ENCODE measurements at places on chromosomes 6 and 20. TPM values are rescaled to one million over a fixed set of nuclear protein-coding genes. Genes with fewer than 3 reads are reported as not detected.

DNA sequence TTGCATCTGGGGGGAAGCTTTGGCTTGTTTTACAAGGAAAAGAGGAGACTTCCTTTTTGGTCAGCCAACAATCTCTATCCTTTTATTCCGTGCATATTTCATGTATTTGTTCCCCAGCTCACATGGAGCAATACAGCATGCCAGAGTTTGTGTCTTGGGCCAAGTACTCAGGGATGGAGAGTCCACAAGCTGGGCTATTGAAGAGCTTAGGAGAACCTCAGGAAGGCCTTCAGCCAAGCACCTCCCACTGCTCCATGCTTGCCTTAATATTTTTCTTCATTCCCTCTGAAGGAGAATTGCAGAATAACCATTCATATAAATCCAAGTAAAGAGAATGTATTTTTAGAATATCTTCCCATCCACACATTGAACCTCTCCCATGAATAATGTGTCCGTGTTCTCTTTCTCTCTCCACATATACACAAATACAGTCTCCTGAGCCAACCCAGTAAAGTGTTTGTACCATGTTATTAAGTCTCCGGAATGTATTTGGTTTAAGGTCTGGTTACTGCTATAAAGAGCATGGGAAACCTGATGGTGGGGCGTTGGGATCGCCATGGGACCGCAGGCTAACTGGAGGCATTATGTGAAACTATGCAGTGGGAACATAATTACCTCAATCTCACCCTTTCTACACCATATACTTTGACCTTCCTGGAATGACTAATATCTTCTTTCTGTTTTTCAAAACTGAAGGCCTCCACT is 3.0 kb downstream of the LAMA4 start:
- peak; percentile 48 for DNase-seq

- DNase-seq = no peak
Observed at GRCh38 chr6:155349129-155349528, 34.8 kb upstream of the TFB1M start.

DNA sequence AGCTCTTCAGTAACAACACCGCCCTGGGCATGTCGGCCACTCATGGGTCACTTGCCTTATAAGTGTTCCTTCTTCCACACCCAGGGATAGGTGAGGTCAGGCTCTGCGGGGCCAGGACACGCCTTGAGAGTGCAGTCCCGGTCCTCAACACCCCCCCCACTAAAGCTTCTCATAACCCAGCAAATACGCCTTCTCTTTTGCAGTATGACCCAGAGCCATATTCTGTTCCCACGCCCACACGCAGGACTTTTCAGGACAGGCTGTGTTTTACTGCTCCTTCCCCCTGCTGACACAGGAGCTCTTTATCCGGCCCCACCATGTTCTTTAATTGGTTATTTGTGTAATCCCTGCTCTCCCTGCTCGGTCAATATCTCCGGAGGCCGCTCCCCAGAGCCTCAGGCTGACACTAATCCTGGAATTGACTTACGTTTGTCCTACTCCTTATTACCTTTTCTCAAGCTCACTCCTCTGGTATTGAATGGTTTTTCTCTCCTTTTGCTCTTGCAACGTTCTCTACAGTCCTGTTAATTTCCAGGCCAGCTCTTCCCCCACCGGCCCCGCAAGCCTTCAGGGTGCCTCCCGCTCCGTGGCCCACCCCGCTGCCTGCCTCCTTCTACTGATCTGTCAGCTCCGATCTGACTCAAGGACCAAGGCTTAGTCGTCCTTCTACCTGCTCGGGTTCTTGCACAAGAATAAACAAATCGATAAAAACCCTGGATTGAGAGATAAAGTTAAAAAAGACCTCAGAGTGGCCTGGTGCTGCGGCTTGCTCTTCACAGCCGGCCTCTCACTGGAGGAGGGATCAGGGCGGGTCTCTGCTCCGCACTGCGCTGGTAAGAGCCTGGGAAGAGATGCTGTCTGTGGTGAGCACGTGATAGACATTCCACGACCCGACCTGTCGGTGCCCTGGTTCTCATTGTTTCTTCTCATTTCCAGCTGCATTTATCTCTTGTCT is 357.5 kb downstream of the ZFAND3 start:
- no peak for DNase-seq

DNA sequence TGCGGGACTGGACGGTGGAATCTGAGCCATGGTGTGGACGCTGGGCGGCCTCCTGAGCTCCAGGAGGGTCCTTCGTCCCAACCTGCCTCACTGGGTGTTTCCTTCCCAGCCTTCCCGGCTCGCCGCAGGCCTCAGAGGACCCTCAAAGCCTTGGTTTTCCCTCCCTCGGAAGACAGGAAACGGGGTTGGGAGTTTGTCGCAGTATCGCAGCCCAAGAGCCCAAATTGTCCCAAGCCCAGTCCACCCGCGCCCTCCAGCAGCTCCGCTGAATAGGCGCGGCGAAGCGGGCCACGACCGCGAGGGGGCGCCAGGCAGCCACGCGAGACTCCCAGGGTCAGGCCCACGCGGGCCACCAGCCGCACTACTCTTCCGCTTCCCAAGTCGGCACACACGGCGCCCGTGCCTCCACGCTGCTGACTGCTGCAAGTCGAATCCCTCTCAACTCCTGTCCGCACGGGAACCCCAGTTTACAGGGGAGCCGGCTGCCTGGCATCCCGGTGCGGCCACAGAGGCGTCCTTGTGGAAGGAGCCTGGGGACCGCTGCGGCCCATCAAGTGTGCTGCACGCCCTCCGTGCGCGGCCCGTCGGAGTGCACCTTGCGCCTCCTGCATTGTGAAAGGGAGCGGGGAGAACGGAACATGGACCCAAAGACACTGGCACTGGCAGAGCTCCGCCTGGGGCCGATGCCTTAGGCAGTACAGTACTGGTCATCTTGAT is 40.4 kb upstream of the HMGA1 start:
- DNase-seq = peak; percentile 85

DNA sequence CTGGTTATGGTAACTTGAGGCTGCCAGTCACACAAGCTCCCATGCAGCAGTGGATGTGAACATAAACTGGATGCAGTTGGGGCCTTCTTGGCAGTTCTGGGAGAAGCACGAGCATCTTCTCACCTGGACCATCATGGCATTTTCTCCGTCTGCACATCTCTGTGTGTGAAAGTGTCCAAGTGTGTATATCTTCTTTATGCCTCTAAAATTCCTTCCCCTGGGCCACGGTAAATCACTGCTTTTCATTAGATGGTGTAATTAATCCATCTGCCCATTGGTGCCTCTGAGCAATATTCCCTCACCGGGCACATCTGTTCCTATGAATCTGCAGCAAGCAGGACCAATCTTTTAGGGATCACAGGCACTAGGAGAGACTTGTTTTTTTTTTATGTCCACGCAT is 138.0 kb downstream of the MAP3K7 start:
- DNase-seq = no peak

DNA sequence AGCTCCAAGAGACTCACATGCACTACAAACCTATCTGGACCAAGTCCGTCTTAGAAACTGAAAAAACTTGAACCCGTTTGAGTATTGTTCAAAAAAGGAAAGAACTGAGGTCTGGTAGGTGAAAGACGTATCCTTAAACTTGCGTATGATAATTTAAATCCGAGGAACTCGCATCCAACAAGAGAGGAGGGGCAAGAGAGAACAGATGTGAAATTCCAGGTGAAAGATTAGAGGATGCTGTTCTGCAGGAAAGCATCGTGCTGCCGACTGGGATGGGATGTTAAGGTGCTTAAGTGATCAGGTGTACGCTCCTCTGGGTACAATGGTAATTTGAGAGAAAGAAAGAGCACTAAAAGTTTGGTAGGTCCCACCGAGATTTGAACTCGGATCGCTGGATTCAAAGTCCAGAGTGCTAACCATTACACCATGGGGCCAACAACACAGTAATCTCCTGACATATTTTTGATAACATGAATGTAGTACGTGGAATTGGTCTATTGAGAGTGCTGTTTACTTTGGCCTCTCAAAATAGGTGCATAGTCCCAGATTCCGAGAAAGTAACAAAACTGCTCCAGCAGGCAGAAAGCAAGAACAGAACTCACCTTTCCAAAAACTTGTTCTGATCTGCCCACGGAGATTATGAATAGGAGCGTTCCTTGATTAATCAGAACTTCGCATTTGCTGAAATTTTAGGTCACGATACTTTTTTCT is 53.5 kb upstream of the BTN3A2 start:
- DNase-seq = no peak

The MTCH1 gene
- 215 TPM for total RNA-seq

The WFDC11 gene
- total RNA-seq = not detected

The UNC93A gene
- not detected for total RNA-seq

- DNase-seq = no peak
Observed at GRCh38 chr20:19824861-19825260, 66.8 kb downstream of the RIN2 start.

GRCh38 chr6:1372690-1373089 is 16.7 kb upstream of the FOXF2 start:
- no peak for DNase-seq

DNA sequence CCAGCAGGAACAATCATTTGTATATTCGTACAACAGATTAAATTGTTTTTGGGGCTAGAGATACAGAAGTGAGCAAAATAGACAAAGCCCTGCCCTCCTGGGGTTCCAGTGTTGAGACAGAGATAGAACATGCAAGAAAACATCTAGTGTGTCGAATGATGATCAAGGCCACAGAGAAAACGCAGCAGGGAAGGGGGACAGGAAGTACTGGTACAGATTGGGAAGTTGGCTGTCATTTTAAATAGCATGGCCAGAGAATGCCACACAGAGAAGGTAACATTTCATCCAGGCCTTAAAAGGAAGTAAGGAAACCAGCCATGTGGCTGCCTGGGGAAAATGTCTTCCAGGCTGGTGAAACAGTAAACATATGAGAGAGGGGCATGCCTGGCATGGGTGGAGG is 202.6 kb upstream of the MYLIP start:
- no peak for DNase-seq

- no peak for DNase-seq
Observed at GRCh38 chr6:44428682-44429081, 41.2 kb downstream of the CDC5L start.

DNA sequence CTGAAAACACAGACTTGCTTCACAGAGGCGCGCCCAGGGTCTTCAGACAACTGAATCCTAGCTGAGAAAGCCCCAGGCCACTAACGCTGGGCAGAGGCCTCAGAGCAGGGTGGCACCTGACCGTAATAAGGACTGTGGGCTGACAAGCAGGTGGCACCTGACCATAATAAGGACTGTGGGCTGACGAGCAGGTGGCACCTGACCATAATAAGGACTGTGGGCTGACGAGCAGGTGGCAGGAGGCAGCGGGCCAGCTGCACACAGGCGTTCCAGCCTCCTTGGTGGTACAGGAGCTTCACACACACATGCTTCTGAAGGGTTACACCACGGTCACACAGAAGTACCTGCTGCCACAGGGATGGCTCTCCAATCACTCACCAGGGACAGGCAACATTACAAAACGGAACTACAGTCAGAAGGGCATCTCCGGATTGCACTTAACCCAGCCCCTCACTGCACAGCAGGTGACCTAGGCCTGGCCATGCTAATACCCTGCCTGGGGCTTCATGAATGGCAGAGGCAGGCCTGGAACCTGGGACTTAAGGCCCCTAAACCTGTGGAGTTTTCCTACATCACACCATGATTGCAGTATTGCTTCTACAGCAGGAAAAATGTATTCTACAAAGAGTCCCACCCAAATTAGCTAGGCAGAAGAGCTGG is 50.8 kb downstream of the PSMG4 start:
- no peak for DNase-seq

DNA sequence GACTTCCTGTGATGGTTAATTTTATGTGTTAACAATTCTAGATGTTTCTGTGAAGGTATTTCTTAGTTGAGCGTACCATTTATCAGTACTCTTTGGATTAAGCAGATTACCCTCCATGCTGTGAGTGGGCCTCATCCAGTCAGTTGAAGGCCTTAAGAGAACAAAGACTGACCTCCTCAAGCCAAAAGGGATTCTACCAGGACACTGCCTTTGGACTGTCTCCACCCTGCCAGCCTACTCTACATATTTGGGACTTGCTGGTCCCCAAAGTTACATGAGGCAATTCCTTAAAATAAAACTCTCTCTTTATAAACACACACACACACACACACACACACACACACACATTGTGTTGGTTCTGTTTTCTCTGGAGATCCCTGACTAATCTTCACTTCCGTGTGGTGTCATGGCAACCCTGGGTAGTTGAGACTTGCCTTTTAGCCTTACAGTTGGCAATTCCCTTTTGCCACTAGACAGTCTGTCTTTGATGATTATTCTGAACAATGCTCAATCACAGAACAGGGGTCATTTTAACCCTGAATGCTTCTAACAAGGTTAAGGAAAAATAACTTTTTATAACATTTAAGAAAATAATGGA is 32.2 kb downstream of the MRAP2 start:
- peak; percentile 20 for DNase-seq
